ENCODE measurements at places on chromosomes 7 and 10.

DNA sequence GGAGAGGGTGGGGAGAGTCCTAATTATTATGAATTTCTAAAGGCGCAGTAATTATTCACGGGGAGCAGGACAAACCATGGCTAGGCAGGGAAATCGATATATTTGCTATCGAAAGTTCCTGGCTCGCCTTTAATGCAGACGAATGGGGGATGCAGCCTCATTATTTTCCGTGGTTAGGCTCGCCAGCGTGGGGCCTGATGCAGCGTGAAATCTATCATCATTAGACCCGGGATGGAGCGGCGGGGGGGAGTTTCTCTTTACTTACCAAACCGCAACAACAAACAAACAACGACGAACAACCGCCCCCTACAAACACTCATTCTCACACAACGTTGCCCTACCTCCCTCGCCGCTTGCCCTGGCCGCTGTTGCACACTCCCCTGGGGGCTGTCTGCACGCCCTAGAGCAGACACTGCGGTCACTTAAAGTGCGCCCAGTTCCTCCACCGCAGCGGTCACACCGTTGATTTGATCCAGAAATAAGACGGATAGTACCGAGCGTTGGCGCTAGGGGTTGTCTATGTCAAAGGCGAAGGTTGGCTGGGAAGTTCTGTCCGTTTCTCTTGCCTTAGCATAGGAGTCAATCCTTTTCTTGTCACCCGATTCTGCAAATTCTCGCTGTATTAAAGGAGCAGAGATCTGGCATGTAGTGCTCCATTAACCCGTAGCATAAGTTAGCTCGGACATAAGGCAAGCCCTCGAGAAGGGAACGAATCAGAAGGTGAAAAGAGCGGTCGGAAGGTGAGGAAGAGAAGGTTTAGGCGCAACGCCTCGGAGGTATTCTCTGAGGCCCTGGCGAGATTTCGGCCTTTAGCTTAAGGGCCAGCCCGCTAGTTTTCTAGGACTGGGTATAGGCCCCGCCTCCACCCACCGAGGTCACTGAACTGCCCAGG lies 10.4 kb downstream of the NXPH1 start:
- DNase-seq: no peak

DNA sequence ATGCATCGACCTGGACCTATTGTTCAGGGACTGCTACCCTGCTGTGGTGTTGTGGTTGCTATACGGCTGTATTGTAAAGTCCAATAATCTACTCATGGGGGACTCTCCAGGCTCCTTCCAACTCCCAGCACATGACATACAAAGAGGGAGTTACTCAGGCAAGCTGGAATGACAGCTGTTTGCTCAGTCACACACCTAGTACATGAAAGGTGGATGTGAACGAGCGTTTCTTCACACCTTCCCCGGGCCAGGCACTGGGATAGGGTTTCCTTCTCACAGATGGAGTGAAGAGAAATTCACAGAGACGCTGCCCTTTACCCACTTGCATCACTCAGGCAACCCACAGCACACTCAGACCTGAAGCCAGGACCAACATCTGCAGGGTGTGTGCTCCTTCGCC lies 215.7 kb downstream of the TNS3 start:
- DNase-seq: no peak

DNA sequence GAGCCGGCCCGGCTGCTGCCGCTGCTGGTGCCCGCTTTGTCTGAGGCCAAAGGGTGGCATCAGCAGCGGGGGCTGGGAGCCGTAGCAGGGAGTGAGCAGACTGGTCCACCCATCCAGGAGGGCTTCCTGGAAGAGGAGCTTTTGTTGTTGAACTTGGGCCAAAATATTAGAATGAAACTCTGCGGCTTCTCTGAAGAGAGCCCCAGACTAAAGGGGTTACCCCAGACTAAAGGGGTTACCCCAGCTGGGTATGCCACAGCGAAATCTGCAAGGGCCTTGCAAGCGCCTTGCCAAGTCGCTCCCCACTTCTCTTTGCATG lies 154.7 kb upstream of the ZMIZ1 start:
- DNase-seq: no peak

- DNase-seq: no peak
These were observed 30.7 kb upstream of the ADCY1 start for GRCh38 chr7:45543473-45543872.

DNA sequence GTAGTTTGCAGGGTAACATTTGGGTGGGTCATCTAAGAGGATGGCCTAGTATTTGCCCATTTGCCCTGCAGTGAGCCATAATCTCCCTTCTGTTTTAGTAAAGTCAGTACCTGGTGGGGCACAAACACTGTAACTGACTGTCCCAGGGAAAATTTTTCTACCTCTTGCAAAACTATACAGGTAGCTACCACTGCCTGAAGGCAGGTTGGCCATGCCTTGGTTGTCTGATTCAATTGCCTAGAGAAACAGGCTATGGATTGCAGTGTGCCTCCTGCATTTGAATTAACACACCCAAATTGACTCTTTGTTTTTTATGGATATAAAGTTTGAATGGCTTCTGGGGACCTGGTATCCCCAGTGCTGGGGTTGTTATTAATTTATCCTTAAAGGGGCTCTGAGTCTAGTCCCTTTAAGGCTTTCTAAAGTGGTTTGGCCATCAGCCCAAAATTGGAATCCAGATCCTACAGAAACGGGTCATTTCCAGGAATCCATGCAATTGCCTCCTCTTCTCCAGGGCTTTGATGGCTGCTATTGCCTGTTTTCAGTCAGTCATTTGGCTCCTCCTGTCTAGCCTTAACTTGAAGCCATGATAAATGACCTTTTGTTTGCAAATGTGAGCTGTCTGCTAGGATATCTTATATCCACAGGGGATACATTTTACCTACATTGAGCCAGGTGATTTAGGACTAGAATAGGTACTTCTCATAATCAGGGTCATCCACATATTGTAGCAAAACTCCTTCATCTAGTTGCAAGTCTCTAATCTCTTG lies 89.1 kb downstream of the STRA8 start:
- DNase-seq: no peak

- DNase-seq: no peak
These were observed 5.3 kb upstream of the NEUROG3 start for GRCh38 chr10:69578508-69578991.

DNA sequence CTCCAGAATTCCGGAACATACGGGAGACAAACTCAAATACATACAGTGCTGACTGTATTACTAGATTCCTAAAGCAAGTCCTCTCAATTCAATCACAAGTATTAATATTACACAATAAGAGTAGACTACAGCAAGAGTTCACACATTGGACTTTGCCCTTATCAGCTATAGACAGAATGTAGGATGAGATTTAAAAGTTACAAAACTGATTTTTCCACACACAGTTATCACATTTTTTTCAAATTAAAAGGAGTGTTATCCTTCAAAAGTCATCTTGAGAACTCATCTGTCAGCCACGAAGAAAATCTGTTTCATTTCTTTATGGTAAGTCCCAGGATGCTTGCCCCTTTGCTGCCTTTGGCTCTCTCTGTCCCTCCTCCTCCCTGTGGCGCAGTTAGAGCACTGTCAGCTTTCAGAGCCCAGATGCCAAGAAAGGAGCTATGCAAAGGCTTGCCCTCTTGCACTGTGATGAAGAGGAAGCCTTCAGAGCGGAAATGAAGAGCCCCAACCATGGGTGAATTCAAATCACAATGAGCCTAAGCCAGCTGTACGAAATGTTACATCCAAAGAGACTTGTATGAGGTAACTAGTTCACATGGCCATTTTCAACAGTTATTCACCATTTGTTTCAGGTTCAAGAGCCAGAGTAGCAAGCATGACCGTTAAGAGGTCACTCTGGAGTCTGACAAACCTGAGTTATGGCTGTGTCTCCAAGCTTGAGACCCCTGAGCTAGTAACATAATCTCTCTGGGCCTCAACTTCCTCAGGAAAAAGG lies 10.7 kb downstream of the NCOA4 start:
- no peak for DNase-seq

GRCh38 chr10:21534604-21535493 lies 817 bp downstream of the MLLT10 start:
- no peak for DNase-seq

GRCh38 chr7:18119985-18120384 lies 92.3 kb upstream of the PRPS1L1 start:
- DNase-seq: no peak

GRCh38 chr10:30743586-30743985 lies 114.0 kb upstream of the LYZL2 start:
- no peak for DNase-seq

GRCh38 chr7:13466874-13467547 lies 522.5 kb downstream of the ETV1 start:
- no peak for DNase-seq

DNA sequence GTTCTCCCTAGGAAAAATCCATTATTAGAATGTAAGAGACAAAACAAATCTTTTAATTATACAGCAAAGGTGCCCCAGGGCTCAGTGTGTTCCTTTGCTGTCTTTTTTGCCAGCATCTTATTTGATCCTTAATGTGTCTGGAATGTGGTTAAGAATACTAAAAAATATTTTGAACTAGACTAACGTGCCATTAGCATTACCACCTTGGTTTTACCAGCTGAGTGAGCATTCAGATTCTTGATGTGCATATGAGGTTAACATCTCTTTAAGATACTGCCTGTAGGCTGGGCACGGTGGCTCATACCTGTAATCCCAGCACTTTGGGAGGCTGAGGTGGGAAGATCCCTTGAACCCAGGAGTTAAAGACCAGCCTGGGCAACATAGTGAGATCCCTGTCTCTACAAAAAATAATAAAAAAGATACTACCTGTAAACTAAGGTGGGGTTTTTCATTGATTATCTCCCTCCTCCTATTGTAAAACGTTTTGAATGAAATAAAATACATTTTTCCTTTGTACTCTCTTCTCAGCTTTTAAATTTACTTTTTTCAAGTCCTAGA lies 96.6 kb downstream of the CCNY start:
- DNase-seq: no peak

DNA sequence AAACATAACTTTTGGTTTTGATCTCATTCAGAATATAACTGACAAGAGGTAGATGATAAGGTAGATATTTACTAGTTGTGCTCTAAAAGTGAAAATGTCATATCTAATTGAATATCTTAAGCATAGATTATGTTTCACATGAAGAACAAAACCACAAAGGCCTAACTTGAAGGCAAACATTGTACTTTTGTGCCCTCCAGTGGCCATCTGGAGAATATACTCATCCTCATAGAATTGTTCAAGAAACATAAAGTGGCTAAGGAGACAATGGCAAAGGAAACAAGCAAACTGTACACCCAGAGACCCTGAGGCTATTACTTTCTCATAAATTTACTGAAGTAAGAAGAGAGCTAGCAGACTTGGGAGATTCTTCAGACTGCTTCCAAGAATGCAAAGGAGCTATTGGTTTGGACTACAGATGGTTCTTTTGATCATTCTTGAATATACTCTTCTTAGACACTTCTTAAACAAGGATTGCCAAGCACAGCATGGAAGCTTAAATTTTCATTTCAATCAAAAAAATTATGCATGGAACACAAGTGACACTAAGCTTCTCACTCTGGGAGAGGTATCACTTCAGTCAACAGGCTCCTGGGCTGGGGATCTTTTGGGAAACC lies 98.2 kb upstream of the DKK1 start:
- peak; percentile 23 for DNase-seq

DNA sequence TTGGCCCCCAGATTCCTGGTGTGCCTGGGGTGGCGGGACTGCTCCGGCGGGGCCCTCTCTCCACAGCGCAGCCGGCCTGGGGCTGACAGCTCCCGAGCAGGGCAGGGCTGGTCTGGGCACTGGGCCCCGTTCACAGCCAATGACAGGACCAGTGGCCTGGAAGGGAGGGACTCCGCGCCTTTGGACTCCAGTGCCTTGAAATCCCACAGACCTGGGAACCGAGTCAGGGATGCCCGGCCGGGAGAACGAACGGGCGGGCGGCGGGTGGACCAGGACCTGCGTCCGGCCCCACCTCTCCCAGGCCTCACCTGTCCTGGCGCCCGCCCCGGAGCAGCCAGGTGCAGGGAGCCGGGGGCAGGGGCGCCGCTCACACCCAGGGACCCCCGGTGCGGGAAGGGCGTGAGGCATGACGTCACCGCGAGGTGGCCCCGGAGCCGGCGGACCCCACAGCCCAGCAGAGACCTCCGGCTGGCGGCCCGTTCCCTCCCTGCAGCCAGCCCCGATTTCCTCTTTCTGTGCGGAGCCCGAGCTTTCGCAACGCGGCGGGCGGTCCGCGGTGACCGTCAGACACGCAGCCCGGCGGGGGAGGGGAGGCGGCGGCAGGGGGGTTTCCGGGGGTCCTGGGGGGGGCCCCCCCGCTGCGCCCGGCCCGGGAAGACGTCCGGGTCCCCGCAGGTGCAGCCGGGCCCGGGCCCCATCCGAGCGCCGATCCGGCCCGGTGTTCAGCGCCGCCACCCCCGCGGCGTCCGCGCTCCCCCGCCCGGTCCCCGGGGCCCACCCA lies 743 bp downstream of the ADAP1 start:
- DNase-seq: no peak

DNA sequence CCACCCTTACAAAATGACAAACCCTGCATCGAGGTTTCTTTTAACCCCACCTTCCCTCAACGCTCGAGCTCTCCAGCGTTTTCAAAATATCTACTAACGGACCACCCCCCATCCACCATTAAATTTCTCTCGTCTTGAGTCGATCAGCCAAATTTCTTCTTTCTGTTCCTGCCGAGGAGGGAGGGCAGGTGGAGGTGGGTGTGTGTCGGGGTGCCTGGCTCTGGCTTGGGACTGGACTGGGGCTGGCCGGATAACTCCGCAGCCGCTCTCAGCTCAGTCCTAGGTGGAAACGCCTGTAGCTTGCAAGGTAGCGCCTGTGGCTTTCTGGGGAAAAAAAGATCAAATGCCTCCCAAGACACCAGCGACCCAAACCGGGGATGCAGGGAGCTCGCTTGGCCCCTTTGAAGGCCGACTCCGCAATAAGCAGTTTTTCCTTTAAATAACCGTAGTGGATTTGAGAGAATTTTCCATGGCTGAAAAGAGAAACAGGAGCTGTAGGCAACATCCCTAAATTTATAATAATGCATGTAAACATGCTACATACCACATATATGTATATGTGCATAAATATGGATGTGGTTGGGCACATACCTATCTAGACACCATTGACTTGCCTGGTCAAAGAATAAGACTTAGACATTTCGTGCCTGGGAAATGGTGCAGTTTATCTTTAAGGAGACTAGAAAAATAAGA lies 1.9 kb upstream of the TMEM178B start:
- DNase-seq: no peak

GRCh38 chr7:149456506-149457421 lies 4.1 kb downstream of the ZNF777 start:
- no peak for DNase-seq

- DNase-seq: no peak
These were observed 17.8 kb upstream of the CCNJ start for GRCh38 chr10:96025566-96025965.

GRCh38 chr7:142801601-142802295 lies 31.0 kb downstream of the PRSS2 start:
- DNase-seq: no peak

DNA sequence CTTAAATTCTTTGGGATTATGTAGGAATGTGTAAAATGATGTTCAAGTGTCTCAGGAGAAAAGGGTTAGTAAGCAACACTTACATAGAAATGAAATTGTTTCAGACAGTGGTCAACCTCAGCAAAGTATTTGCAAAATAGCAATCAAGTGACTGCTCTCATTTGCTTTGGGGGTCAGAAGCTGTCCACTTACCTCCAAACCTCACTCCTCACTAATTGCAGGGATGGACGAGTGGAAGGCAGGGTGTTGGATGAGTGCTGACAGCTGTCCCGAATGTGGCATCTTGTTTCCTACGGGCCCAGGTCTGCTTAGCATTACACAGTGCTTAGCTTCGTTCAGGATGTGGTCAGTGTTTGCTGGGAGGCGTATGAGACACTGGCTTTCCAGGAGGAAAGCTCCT lies 437.0 kb downstream of the SUGCT start:
- DNase-seq: peak; percentile 97
